ENCODE measurements at places on chromosomes 3 and 15.

DNA sequence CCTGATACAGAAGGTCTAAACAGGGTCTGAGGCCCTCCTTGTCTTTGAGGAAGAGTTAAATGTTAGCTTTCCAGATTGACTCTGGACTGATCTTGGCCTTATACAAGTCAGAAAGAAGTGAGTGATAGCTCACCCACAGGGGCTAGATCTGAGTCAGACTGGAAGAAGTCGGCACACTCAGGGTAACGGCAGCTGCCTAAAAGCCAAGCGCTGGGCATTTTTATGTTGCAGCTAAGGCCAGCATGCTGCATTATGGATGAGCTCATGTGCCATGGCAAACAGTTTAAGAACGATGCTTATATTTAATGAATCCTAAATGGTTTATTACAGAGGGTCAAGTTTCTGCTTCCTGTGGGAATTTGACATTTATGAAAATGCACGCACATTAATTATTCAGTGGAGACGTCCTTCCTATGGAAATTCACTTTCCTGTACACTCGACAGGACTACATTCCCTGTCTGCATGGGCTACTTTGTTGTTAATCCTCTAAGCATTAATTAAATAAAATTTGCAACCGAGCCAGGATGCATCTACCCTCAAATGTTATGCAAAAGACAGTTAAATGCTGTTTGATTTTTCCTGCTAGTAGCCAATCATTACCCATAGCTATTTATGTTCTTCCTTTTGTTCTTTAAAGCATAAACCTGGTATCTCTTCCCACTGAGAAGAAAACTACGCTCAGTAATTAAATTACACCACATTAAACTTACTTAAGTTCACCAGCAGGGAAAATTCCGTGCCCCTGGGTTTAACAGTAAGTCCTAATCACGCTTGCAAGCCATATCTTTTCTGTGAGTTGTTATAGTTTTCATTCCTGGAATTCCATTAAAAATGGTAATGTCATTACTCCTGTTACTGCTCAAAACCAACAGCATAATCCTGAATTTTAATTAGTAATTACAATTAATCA is 762.7 kb upstream of the CFAP20DC start:
- DNase-seq, result no peak

DNA sequence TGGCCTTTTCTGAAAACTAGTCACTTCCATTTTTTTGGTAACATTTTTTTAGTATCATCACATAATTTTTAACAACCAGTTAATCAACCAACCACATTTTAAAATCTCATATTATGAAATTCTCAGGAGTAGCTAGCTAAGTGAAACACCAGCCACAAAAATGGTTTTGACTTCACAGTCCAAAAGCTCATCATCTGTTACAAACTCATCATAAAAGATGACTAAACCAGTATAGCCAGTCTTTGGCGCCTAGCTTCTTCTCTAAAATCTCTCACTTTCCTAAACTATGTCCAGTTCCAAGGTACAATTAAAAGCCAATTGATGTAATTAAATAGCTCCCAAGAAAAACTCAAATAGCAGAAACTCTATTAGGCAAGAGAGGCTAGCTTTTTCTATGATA is 88.2 kb upstream of the ZNF385D start:
- DNase-seq, result no peak

GRCh38 chr3:46607603-46608028 is 4.7 kb upstream of the FAM240A start:
- no peak for DNase-seq

GRCh38 chr15:44199393-44199792 is 4.3 kb upstream of the FRMD5 start:
- no peak for DNase-seq

- no peak for DNase-seq
Measured at GRCh38 chr3:178297199-178297598, 239.0 kb upstream of the KCNMB2 start.

- DNase-seq, result no peak
Measured at GRCh38 chr3:134258761-134259347, 8.2 kb upstream of the RYK start.

GRCh38 chr15:35834216-35834830 is 288.4 kb upstream of the DPH6 start:
- no peak for DNase-seq

DNA sequence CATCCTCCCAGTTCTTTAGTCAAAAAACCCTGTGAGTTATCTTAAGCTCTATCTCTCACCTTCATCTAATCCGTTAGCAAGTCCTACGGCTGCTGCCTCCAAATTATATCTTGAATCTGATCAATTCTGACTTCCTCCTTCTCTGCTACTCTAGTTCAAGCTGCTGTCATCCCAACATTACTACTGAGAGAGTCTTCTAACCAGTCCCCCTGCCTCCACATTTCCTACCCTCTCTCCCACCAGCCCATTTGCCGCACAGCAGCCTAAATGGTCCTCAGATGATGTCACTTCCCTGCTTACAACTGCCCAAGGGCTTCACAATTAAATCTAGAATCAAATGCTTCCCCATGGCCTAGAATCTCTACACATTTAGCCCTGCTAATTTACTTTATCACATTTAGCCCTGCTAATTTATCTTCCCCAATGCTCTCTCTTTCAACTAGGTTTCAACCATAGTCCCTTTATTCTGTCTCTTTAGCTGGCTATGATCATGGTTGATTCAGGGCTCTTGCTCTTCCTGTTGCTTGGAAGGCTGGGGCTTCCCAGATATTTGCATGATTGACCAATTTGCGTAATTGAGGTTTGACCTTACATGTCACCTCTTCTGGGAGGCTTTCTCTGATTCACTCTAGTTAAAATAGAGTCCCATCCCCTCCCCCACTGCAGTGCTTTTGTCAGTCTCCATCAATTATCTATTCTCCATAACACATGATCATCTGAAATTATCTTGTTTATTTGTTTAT is 11.0 kb upstream of the ARL14 start:
- DNase-seq, result no peak

DNA sequence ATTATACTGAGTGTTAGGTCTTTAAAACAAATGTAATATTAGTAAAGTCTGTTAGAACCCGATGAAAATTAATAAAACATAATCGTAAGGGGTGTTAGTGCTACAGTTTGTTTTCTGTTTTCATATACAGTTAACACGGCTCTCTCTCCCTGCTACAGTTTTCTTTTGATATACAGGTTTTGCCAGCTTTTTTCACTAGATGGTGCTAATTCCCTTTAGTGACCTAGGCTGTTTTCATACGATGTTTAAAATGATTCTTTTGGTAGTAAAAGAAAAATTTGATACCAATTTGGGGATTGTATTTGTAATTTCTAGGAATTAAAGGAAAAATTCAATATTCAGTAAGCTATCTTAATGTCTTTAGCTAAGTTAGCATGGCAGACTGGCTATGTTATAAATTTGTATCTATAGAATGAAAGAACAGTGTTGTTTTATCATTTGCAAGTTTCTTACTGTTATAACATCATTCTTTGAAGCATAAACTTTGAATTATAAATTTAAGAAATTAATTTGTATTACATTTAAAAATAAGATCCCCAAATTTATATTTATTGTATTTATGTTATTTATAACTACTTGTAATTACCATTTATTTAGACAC is 11.5 kb downstream of the APH1B start:
- peak; percentile 52 for DNase-seq

DNA sequence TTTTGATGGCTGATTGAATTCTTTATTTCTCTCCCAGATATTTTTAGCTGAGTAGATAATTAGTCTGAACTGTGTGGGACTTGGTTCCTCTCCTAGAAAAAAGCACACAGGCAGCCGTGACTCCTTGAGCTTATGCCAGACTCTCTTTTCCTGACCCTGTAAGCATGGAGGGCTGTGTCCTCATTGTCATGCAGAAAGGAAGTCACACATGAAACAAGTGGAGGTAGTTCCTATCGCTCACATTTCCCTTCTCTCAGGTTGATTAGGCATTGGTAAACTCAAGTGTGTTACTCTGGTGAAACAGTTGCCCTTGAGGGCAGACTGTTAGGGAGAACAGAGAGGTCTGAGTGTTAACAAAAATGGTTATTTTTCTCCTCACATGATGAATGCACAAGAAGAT is 6.3 kb upstream of the RTP4 start:
- DNase-seq, result no peak

- DNase-seq, result no peak
Measured at GRCh38 chr3:121601212-121601812, 8.1 kb downstream of the FBXO40 start.

DNA sequence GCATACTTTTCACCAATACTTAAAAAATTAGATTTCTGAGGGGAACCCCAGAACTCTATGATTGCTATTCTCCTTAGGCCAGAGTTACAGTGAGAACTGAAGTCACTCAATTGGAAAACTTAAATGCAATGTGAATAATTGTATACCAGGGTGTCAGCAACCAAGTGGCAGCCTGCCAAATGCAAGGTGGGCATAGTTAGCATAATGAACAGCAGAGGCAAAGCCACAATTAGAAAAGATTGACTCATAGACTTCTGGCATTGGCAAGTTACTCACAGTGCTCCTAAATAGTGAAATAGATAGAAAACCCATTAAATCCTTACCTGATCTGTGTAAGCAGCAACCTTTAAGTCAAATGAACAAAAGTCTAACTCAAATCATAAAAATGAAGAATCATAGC is 94.9 kb downstream of the BCHE start:
- DNase-seq, result no peak

DNA sequence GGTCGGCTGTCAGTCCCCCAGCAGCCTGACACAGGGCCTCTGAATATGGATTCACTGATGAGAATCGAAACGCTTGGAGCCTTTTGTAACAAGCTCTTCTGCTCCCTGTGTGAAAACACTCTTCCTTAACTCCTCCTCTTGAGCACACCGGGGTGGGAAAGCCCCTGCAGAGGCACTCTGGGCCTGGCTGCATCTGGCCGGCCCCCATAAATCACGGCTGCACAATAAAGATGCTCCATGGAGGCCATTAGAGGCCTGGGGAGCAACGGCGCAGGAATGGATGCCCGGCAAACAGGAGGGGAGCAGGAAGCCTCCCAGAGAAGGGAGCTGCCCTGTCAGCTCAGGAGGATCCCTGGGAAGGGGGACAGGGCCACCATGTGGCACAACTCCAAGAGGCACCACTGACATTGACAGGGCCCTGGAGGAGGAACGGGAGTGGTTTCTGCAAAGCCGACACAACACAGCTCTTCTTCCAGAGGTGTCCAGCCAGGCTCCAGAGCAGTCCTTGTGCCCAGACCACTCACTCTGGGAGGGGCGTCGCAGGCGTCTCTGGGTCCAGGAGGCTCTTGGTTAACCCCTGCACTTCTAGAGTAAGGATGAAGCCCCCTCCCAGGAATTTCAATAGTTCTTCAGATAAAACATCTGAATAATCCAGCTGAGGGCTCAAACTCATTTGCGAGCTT is 509.3 kb upstream of the PPP2R3A start:
- DNase-seq, result no peak

- no peak for DNase-seq
Measured at GRCh38 chr3:151393941-151394340, 9.4 kb upstream of the P2RY12 start.

DNA sequence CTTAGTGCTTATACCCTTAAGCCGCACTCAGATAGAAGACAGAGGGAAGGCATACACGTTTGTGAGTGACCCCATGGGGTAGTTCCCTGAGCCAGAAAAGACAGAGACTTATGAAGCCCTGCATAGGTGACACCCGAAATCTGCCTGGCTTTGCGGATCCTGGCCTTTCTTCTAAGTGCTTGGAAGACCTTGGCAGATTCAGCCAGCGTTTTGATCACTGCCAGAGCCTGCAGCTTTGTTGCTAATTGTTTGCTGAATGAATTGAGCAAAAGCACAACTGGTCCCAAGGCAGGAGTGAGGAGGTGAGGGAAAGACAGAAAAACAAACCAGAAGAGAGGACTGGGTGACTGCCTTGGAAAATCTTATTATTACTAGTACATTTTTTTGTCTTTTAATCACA is 168.3 kb upstream of the ICE2 start:
- no peak for DNase-seq

All from CD4-positive, alpha-beta T cell treated with Interleukin-15 for 4 hours (primary cell).